Kidney (tissue), 22 donors: ENCODE measurements at places on chromosomes 5 and 9.

GRCh38 chr5:82777106-82777505, 300.1 kb downstream of the TMEM167A start:
- no peak for DNase-seq

DNA sequence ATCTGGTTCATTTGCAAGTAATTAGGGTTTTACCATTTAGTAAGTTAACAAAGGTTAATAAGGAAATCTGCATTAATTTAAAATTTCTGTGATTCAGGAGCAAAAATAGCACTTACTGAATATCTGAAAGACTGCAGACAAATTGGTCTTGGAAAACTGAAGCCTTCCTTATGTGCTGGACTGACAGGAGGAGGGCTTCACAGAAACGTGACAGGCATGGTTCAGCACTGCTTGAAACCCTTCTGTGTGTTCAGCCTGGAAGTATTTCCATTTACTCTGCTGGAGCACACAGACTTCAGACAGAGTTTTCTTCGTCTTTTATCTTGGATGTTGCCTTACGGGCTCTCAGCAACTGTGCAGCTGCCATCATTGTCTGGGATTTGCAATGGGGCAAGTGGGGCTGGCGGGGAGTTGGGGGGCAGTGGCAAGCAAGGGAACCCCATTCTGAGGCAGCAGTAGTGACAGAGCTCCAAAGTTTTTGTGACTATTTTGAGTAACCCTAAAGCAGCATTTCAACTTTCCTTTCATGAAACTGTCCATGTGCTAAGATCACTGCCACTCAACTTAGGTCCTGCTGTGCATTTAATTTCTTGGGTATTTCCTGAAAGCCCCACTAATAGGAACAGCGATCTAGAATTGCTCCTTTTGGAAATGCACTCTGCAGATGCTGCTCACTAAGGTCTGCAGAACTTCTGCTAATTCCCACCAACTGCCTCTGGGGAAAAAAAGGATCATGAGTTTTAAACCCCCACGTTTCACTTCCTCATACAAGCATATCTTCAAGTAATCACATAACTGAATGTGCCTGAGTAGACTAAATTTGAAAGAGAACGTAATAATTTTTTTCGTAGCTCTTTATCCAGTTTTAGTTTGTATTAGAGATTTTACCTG, 56.6 kb downstream of the KCNN2 start:
- DNase-seq: no peak

DNA sequence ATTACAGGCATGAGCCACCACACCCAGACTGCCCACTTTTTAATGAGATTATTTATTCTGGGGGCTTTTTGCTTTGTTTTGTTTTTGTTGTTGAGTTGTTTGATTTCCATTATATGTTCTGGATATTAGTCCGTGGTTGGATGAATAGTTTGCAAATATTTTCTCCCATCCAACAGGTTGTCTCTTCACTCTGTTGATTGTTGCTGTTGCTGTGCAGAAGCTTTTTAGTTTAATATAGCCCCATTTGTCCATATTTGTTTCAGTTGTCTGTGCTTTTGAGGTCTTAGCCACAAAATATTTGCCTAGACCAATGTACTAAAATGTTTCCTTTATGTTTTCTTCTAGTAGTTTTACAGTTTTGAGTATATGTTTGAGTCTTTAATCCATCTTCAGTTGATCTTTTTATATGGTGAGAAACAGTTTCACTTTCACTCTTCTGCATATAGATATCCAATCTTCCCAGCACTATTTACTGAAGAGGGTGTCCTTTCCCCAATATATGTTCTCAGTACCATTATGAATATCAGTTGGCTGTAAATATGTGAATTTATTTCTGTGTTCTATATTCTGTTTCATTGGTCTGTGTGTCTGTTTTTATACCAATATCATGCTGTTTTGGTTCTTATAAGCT, 30.2 kb upstream of the TBCA start:
- DNase-seq: no peak

GRCh38 chr9:91496351-91496750, 72.7 kb upstream of the NFIL3 start:
- DNase-seq: no peak

GRCh38 chr5:67010684-67011409, 185.8 kb downstream of the CD180 start:
- peak; percentile 89 for DNase-seq

DNA sequence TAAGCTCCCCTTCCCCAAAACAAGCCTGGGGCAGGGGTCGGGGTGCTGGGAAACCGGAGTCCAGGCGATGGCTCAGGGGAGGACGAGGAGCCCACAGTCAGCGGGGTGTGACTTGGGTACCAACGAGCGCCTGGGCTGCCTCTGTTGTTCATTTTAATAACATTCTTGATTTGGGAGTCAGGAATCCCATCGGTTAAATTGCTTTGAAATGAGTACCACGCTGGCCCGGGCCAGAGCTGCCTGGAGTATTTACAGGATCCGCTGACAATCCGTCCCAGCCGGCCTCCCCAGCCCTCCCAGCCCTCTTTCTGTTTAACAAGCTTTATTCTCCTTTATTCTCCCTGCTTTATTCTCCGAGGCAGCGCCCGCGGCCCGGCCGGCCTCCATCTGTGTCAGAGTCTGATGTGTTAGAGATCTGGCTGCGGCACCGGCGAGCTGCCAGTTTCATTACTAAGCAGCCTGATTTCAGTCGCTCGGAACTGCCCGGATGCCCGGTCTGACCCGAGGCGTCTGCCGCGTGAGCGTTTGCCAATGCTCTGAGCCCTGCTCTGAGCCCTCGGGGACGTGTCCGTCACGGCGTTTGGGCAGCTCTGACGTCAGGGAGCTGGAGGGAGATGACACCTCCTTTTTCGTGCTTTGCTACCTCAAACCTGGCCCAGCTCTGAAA, 16.5 kb upstream of the QRFP start:
- peak; percentile 82 for DNase-seq

DNA sequence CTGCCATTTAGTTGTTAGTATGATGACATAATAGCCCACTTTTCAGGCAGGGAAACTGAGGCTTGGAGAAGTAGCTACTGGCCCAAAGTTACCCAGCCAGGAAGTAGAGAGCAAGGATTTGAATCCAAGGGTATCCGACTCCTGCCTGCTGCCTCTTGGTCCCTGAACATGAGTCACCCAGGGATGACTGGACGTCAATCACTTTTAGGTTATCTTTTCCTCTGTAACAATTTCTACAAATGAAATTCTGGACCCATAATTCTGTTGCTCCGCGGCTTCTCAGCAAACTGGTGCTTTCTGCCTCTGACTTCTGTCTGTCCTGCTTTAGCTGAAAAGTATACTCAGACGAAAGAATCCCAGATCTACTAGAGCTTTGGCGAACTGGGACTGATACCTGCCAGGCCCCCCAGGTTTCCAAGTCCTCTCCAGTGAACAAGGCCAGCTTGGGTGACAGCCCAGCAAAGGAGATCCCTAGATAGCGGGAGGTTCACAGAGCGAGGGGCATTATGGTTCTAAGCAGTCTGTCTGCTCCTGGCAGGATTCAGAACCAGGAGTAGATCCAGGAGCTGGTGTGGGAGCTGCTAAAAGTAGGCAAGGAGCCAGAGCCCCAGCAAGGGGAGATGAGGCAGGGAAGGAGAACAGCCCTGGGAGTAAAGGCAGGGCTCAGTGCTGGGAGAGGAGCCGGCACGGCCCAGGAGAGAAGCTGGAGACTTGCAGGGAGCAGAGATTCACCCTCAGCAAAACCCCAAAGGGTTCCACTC, 20.6 kb downstream of the OLFML2A start:
- DNase-seq: no peak

DNA sequence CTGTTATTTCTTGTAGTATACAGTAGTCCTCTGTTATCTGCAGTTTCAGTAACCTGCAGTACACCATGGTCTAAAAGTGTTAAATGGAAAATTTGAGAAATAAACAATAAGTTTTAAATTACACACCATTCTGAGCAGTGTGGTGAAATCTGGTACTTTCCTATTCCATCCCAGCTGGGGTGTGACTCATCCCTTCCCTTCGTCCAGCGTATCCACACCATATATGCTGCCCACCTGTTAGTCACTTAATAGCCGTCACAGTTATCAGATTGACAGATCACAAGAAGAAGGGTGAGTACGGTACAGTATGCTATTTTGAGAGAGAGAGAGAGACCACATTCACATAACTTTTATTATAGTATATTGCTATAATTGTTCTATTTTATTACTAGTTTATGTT, 28.9 kb downstream of the FAM151B start:
- no peak for DNase-seq

- DNase-seq: peak; percentile 39
These were observed 35.9 kb downstream of the SVEP1 start for GRCh38 chr9:110543631-110544051.

DNA sequence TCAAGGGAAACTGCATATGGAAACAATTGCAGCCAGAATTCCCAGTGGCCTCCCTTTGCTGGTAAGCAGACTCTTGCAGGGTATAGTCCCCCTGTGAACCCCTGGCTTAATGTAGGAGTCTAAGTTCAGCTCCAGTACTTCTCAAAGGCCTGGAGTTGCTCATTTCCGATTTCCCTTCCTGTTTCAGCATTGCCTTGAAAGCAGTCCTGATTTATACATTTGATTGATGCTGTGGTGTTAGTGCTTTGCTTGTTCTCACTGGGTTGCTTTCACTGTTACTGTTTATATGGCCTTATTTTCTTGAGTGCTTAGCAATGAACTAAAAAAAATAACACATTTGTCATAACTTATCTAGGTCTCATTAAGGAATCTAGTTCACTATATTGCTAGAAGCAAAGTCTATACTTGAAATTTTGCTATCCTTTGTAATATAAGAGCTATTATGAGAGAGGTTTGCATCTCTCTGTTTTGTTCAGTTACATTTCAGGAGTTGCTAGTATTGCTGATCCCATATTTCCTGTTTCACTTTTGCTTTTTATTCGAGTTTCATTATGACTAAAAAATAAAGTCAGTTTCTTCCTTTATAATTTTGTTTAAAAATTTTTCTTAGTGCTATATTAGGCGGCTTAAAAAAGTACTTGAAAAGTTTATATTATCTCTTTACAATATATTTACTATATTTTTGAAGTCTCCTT, 122.4 kb upstream of the NMUR2 start:
- DNase-seq: no peak

DNA sequence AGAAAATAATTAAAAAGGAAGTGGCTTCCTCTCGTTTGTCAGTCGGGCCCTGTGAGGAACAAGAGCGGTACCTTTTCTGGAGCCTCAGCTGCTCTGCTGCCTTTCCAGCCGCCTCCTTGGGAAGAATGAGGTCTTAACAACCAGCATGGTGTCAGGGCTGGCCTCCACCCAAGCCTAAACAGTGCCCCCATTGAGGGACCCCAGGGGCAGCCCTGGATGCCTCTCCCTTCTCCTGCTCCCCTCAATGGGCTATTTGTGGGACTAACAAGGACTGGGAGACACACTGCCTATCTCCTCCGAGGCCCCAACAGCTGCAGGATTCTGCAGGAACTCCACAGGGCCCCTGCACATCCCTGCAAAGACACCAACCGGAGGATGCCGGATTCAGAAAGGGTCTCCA, 155.4 kb upstream of the MAP3K1 start:
- DNase-seq: no peak

- DNase-seq: no peak
These were observed 59.5 kb upstream of the ALDH1B1 start for GRCh38 chr9:38333047-38333446.

DNA sequence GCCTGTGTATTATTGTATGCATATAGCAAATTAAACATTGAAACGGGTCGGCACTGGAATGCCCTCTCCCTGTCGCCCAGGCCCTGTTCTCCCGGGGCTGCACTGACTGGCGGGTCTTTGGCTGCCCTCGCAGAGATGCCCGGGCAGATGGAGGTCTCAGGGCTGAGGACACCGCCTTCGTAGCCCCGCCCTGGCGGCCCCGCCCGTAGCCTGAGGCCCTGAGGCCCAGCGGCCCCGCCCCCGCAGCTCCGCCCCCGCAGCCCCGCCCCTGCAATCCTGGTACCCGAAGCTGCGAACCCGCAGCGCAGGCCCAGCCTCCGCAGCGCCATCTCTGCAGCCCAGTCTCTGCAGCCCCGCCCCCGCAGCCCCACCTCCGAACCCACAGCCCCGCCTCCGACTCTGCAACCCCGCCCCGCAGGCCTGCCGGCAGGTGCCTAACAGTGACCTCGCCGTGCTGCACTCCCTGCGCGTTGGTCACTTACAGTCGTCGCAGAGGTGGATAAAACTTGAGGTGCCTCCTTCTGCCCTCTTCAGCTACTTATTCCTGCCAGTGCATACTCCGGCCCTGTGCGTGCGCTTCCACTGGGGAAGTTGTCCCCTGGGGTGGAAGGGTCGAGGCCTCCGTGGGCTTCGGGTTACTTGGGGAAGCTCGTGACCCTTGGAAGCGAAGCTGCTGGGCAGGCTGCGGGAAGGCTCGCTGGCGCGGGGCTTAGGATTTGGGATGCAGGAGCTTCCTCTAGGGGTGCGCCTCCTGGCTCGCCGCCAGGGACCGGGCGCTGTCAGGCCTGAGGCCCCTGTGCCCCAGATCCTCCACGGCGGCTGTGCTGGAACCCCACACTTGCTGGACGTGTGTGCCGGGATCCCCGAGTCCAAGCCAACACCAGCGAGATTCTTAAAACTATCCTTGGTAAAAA, 72.3 kb downstream of the ICE1 start:
- peak; percentile 92 for DNase-seq

GRCh38 chr5:167564275-167564674, 727.2 kb upstream of the WWC1 start:
- no peak for DNase-seq

DNA sequence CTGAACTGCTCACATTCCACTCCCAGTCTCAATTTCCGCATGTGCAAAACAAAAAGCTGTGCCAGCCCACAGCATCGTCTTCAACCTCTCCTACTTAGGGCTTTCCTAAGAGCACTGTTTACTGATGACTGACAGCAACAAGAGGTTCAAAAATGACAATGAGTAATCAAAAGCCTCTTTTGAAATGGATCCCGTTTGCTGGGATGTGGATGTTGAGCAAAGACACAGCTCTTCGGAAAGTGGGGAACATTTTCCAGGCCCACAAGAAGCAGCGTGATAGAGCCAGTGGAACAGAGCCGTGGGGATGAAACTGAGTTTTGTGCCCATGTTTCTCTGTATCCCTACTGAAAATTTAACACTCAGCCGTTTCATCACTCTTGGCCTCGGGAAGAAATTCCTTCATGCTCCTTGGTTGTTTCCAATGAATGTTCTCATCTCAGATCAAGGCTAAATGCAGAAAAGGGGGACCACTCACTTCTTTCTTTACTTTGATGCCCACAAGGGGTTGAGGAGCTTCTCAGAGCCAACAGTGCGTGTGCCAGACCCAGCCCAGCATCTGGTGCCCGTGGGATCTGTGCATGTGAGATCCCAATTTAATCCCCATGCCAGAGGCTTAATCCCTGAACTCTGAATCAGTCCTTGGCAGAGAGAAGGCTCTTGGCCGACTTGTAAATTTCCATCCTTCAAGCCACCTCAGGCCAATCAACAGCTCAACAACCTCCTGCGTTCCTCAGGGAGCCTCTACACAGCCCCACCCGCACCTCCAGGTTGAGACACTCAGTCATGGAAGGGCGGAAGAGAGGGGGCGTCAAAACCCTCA, 230.2 kb upstream of the DAPK1 start:
- no peak for DNase-seq

- DNase-seq: no peak
These were observed 81.5 kb downstream of the CAAP1 start for GRCh38 chr9:26811106-26811505.

GRCh38 chr5:40089269-40089668, 590.4 kb upstream of the PTGER4 start:
- no peak for DNase-seq
